Esophagus squamous epithelium (tissue), 5 donors: ENCODE measurements at places on chromosomes 7 and 10.

DNA sequence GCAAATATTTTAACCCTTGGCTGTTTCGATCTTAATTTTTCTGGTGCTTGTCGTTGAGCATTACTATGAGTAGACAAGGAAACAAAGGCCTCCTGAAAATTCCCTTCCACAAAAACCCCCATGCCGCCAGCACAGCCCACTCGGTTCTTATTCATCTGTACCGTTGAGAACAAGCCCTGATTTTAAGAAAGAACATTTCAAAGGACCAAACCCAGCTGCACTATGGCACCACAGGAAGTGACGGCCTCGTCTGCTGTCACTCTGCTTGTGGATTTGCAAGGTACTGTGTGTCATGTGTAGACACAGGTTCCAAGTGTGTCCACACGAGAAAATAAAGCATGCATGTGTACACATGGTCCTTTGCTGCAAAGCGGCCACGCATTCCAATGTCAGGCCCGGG lies 285.2 kb downstream of the DNAJB6 start:
- DNase-seq: no peak

DNA sequence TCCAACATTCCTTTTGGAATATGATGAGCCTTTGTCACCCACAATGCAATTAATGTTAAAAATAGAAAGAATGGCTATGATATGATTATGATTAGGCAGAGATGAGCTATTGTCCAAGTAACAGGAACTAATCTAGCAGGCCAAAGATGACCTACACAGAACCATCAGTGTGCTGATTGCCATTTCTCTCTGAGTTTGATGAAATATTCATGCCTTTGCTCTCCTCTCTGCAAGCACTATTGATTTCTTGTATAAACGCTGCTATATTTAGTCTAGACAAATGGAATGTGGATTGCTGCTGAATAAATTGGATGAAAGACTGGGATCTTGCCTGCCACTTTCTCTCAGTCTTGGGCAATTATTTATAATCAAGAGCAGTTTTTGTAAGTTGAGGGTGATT lies 85.4 kb downstream of the HDAC9 start:
- no peak for DNase-seq

DNA sequence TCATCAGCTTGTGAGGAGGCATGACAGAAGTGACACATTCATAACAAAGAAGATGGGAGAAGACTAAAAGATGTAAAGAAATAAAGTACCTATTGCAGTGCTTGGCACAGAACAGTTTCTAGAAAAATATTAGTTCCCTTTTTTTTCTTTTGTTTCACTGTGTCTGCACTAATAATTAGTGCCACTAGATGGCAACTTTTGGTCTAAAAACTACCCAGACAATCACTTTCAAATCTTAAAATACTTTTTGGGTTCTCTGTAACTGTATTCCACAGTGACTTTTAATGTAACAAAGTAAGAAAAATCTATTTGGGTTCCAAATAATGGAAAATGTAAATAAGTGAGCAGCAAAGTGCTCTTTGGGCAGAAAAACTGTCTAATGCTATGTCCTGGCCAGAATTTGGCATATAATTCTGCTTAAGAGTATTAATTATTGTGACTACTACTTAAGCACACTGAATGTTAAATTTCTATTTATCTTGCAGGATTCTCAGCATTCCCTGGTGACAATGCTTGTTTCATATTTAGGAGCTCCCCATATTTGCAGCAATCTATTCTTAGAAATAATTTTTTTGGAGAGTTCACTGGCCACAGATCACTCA lies 134.8 kb upstream of the KIF5B start:
- no peak for DNase-seq

DNA sequence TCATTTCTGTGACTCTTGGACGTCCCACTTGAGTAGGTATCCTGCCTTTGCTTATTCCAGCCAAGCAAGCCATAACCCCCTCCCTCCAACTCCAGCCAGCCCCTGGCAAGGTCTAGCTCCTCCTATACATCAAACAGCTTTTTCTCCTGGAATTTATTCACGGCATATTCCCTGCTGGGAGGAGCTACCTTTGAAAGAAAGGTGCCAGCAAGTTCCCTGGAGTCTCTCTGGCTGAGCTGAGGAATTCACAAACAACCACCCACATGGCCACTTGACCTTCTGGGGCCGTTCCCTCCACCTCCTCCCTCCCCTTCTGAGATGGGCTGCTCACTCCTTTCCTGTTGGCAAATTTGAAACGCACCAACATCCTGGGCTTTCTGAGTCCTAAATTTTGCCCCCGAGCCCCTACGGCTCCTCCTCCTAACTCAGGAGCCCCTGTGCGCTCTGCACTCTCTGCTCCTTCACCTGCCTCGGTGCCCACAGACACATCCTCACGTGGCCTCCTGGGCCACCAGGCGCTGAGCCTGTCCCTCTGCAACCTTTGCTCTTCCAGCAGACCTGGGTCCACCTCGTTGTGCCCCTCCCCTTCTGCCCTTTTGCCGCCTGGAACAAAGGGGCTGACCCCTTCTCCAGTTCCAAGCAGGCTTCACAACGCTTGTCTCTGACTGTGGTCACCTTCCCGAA lies 48.0 kb downstream of the HSPA12A start:
- no peak for DNase-seq

DNA sequence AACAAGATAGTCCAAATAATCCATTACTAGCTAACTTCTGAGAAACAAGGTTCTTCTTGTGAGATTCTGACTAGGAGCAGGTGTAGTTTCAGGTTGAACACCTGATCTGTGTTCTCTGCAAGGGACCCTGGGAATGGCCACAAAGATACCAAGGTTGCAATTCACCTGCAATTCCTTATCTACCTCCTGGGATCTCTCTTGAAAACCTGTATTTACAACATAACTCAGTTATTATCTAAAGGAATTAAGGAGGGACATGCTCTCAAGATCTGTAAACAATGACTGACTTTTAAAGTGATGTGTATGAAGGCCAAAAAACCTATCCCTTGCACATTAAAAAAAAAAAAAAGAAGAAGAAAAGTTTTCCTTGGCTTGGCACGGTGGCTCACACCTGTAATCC lies 54.8 kb downstream of the ABLIM1 start:
- DNase-seq: no peak

- DNase-seq: no peak
Measured at GRCh38 chr7:20895563-20895962, 108.9 kb upstream of the SP8 start.

DNA sequence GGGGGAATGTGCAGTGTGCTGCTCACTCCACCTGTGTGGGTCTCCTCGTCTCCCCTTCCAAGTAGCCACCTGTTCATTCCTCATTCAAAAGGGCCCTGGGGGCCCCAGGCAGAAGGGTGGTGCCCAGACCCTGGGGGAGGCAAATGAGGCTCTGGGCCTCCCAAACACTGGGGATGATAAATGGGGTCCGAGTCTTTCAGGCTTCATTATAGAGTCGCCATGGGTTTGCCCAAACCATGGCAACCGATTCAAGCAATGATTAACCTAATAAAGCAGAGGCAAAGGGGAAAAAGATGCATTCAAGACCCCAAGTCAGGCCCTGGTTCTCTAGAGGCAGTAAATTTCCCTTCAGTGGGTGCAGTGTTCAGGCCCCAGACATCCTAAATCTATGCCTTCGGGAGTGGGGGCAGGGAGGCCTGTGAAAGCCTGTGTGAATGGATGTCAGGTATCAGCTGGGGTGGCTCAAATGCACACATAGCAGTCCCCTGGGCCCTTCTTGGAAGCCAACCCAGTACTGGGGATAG lies 10.4 kb downstream of the NEUROG3 start:
- no peak for DNase-seq

DNA sequence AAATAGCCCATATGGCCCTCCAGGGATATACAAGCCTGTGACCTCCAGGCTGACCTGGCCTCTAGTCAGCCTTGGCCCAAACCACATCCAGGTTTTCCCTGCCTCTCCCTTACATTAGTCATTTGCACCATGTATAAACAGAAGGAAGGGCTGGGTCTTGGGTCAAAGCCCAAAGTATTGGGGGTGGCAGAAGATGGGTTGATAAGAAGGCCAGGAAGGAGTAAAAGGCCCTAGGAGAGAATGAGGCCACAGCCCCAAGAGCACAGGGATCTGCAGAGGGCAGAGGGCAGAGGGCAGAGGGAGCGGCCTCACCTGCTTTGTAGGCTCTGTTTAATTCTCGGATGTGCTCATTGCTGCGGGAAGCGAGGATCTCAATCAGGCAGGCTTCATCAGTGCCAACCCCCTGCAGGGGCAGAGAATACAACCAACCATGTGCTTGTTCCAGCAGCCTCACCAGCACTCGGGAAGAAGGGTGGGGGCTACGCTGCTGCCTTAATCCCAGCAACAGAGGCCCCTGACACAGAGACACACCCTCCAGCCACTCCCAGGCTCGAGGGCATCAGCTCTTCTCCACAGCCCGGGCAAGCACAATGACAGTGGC lies 31.3 kb downstream of the PLAC9 start:
- no peak for DNase-seq

GRCh38 chr10:80917636-80918035 lies 379.9 kb downstream of the SH2D4B start:
- no peak for DNase-seq

DNA sequence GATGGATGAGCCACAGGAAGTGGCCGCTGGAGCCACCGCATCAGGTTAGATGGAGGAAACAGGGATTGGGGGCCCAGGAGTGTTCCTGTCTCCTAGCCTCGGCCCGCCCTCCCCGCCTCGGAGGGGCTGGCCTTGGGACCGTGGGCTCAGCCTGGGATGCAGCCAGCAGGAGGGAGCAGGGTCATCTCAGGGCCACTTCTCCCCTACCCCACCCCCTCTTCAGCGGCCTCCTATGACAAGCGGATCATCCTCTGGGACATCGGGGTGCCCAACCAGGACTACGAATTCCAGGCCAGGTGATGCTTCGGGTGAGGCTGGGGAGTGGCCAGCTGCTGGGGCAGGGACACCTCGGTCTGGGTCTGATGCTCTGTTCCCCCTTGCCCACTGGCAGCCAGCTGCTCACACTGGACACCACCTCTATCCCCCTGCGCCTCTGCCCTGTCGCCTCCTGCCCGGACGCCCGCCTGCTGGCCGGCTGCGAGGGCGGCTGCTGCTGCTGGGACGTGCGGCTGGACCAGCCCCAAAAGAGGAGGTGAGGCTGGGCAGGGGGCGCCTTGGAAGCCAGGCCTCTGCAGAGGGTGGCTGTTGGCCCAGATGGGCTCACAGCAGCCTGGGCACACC lies 4.7 kb downstream of the LRWD1 start:
- DNase-seq: no peak

DNA sequence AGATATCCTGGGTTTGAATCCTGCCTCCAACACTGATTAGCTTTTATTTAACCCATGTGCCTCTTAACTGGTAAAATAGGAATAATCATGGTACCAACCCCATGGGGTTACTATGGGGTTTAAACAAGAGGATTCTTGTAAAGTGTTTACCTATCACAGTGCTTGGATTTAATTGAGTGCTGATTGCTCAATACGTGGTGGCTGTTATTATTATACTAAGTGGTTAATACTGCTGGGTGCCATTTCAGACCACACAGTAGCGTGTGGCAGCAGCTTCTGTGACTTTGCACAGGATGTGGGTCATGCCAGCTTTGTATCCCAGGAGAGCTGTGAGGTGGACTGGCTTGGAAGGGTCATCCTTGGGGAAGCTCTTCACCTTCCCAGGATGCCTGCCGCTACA lies 177.2 kb downstream of the SEC23IP start:
- no peak for DNase-seq

- DNase-seq: no peak
Measured at GRCh38 chr7:100822236-100823139, 4.8 kb downstream of the EPHB4 start.

GRCh38 chr7:103686763-103687162 lies 240.8 kb upstream of the SLC26A5 start:
- DNase-seq: no peak

DNA sequence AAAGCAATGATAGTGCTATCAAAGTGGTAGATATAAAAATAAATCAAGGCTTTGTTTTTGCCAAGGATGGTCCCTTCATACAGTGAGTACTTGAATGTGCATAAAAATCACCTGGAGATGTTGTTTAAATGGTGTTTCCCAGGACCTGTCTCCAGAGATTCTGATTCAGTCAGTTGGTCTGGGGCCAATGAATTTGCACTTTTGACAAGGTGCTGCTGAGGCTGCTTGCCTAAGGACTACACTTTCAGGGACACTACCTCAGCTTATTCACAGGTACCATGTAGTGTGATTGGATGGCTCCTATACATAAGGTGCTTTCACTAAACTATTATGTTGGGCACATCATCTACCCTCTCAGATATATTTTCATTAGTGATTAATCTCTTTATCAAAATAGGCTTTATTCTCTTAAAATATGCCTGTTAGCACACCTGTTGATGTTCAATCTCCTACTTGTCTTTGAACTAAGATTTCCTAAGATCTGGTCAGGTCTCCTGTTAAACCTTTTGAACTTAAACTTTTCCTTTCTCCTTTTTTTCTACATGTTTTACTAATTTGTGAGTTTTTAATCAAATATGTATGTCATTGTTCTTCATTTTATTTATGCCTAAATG lies 24.3 kb downstream of the CAPZA2 start:
- no peak for DNase-seq

GRCh38 chr10:86775056-86775869 lies 18.8 kb downstream of the BMPR1A start:
- DNase-seq: no peak

- DNase-seq: no peak
Measured at GRCh38 chr7:90720984-90721760, 125.1 kb downstream of the CDK14 start.

GRCh38 chr10:133154996-133155778 lies 4.8 kb upstream of the KNDC1 start:
- DNase-seq: no peak

DNA sequence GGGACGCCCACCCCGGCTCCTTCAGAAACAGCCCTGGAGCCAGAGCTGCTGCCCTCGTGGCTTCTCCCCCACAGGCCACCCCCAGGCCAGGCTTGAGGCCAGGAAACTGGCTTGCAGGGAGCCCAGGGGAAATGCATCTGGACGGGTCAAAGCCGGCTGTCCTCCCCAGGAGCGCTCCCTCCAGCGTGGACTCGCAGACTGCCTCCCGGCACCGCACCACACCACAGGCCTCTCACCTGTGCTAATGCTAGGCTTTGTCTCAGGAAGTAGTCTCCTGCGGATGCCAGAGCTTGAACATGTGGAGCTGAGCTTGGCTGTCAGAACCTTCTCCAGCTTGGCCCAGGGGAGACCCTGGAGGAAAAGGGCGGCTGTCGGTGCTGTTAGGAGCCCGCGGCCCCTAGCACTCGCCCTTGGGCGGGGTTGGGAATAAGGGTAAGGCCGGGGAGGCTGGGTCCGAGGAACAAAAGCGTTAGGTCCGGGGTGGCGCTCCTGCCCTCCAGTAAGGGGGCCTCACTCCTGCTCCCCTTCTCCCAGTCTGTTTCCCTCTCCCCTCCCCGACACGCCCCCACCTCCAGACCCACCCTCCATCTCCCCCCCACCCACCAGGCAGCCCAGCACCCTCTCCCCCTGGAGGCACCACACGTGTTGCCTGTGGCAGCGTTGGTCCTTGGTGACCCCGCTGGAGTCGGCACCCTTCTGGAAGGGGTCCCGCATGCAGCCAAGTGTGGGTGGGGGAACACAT lies 21.6 kb upstream of the DRGX start:
- DNase-seq: no peak

- no peak for DNase-seq
Measured at GRCh38 chr10:76902949-76903348, 734.7 kb downstream of the KCNMA1 start.

GRCh38 chr10:122273966-122274545 lies 3.0 kb downstream of the BTBD16 start:
- DNase-seq: no peak
